ENCODE measurements at places on chromosomes 3 and 15. TPM values are rescaled to one million over a fixed set of nuclear protein-coding genes. Genes with fewer than 3 reads are reported as not detected.

SNRPA1 gene
- total RNA-seq = 10.1 TPM

ROPN1B gene
- total RNA-seq = not detected

CHSY1 gene
- 84.7 TPM for total RNA-seq

MYL3 gene
- total RNA-seq = not detected

MB21D2 gene
- total RNA-seq = 15.0 TPM

CSTA gene
- total RNA-seq = 0.58 TPM

CALML4 gene
- 0.85 TPM for total RNA-seq
